Omental fat pad (tissue), 4 donors: ENCODE measurements at places on chromosomes 16 and 17.

DNA sequence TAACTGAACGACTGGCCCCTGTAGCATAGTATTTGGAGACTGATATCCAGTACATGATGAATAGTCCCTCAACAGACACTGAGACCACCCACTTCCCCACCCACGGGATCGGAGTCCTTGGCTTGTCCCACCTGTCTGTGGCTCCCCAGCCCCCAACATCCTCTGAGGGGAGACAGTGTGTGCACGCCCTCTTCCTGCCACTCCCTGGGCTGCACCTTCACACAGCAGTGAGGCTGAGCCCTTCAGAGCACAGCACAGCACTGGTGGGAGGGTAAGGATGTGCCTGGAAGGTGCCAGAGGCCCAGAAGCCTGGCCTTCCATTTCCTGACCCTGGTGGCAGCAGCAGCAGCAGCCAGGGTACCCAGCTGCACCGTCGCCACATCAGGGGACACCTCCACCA is 11.0 kb downstream of the DNASE1 start:
- no peak for DNase-seq

- no peak for DNase-seq
These were observed 218.5 kb downstream of the SEC14L1 start for GRCh38 chr17:77359236-77359635.

DNA sequence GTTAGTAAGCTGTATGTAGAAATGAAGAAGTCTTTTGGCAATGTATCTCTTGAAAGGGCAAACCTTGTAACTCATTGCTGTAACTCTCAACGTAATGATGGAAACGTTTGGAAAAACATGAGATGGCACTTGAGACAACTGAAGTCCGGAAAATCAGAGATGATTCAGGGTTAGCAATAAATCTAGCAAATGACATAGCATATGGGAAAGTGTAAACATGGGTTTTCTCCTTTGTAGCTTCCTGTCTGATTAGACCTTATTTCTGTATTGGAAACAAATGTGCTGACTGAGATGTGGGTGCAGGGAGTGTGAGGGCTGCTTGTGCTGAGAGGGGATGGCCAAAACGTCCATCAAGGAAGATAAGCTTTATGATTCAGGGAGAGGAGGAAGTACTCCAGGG is 110.7 kb upstream of the FAM20A start:
- DNase-seq, result no peak

- DNase-seq, result no peak
These were observed 4.8 kb upstream of the LPO start for GRCh38 chr17:58233543-58233942.

- DNase-seq, result no peak
These were observed 6.4 kb upstream of the NPRL3 start for GRCh38 chr16:144797-145252.

GRCh38 chr16:25031441-25032307 is 16.5 kb upstream of the ARHGAP17 start:
- peak; percentile 49 for DNase-seq

DNA sequence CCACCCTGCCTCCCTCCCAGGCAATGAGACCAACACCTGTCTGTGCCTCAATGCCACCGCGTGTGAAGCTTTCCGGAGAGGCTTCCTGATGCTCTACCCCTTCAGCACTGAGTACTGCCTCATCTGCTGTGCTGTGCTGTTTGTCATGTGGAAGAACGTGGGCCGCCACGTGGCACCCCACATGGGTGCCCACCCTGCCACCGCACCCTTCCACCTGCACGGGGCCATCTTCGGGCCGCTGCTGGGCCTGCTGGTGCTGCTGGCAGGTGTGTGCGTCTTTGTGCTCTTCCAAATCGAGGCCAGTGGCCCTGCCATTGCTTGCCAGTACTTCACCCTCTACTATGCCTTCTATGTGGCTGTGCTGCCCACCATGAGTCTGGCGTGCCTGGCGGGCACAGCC is 10.9 kb downstream of the OTOP3 start:
- DNase-seq, result no peak

DNA sequence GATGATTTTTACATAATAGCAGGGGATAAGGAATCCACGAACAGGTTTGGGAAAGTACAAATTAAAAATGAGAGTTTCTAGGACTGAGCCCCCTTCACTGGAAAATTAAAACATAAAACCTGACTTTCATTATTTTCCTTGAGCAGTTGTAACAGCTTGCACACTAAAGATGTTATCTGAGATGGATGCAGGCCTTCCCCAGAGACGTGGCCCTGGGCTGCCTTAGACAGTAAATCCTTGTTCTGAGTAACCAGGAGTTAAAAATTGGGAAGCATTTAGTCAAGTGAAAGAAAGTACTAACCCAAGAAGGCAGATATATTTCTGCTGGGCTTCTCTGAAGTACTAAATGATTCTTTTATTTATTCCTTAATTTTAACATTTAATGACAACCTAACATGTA is 432.2 kb upstream of the KIF2B start:
- no peak for DNase-seq
